ENCODE measurements at places on chromosomes 3 and 15. TPM values are rescaled to one million over a fixed set of nuclear protein-coding genes. Genes with fewer than 3 reads are reported as not detected.

DNA sequence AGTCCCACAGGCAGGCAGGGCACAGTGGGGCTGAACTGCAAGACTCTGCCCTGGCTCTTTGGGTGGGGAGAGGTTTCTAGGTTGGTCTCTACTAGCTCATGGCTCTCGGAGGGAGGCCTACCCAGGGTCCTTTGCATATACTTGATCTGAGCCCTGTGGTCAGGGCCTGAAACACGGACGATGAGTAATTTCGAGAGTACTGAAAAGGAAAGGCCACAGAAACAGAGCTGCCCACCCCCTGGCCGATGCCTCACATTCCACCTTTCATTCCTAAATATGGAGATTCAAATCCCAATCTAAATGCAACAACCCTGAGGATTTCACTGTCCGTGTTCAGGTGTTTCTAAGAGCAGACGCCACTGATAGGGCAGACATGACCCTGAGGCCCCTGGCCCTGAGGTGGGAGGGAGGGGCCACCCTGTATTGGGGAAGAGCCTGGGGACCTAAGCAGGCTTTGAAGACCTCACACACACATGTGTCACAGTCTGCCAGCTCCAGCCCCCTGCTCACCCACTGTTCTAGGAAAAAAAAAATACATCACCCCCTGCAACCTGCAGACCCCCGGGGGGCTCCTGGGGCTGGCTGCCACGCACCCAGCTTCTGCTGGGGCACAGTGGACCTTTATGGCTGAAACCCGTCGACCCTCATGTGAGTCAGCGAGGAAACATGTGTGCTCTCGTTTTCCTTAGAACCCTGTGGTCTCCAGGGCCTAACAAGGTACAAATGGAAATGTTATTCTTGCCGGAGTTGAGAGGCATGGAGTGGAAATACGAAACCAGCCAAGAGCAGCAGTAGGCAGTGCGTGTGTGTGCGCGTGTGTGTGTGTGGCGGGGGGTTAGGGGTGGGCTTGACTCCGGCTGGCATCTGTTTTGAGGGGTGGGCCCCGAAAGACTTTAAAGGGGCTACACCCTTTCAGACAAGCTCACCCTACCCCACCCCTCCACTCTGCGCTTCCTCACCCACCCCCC lies 112.7 kb downstream of the CHSY1 start:
- H3K4me1 ChIP-seq, result peaks cover 27% of the 10 kb centered on the region
- H3K27me3 ChIP-seq, result no peaks in the 10 kb centered on the region
- no peak for DNase-seq
- no peaks in the 10 kb centered on the region for H3K36me3 ChIP-seq
- H3K27ac ChIP-seq, result peak overlapping the region; percentile 90

DNA sequence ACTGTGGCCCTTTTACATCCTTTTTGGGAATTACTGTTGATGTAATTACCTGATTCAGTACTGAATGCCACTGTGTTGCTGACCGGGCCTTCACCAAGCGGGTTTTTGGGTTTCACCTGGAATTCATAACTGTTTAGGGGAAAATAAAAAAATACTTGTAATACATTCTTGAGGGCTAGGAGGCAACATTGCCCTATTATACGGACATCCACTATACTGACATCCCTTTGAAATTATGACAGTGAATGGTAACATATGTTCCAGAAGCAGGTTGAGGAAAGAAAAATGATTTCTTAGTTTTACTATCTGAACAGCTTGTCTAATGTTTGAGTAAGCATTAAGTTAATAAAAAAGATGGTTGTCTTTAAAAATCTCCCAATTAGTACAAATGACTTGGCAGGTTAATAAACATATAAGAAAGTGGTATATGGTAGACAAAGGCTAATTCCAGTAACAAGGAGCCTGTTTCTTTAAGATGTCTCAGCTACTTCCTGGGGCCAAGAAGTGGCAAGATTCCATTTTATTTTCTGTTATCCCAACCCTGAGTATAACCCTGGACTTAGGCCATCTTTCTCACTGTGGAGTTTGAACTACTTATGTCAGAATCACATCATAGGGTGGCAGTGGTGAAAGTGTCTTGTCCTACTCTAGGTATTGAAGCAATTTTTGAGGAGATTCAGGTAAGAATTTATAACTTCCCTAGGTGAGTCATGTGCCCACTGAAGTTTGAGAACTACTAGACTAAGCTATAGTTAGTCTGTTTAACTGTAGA lies 45.5 kb downstream of the TFG start:
- H3K4me3 ChIP-seq, result no peak overlapping the region
- H3K36me3 ChIP-seq, result peaks cover 35% of the 10 kb centered on the region
- H3K27me3 ChIP-seq, result no peaks in the 10 kb centered on the region
- H3K27ac ChIP-seq, result peak overlapping the region; percentile 62
- no peak for DNase-seq

DNA sequence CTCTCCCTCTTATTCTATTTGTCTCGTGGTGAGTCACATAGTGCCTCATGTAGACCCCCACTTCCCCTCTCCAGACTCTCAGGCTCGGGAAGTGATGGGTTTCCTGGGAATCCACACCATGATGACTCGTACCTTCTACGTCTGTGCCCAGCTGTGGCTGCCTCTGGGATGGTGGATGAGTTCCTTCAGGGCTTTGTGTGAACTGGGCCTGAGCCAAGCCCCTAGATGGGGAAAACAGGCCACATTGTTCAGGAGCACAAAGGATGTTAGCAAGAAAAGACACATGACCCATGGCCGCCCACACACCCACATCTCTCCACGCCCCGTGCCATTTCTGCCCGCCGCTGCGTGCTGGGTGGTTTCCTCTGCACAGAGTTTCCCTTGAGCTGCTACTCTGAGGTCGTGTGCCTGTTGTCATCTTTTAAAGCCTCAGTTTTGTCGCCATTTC lies 10.5 kb downstream of the ISG20 start:
- H3K27ac ChIP-seq, result no peak overlapping the region
- H3K36me3 ChIP-seq, result no peaks in the 10 kb centered on the region
- H3K4me1 ChIP-seq, result no peaks in the 10 kb centered on the region
- DNase-seq, result peak; percentile 93
- no peak overlapping the region for H3K4me3 ChIP-seq
- no peaks in the 10 kb centered on the region for H3K27me3 ChIP-seq

GOLGA8T gene
- 0.99 TPM for total RNA-seq

PPM1L gene
- total RNA-seq, result 13.5 TPM

DNA sequence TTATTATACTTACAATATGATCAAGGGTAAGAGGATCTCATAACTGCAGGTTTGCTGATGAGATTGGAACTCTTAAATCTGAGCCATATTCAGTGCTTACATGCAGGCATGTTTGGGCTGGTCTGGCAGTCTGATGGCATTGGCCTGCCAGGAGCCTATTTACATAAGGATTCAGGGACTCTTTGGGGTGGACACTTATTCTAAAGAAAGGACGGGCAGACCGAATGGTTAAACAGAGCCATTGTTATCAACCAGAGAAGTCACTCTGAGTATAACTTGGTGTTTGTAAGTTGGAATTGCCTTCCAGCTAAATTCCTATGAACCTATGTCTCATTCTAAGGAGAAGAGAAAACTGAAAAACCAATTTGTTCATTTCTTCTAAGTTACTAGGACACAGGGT lies 932.8 kb downstream of the IGSF11 start:
- DNase-seq, result no peak
- H3K4me3 ChIP-seq, result no peak overlapping the region
- H3K27me3 ChIP-seq, result no peaks in the 10 kb centered on the region
- H3K36me3 ChIP-seq, result no peaks in the 10 kb centered on the region
- H3K27ac ChIP-seq, result no peak overlapping the region

- H3K36me3 ChIP-seq, result no peaks in the 10 kb centered on the region
- peak; percentile 82 for DNase-seq
- H3K4me3 ChIP-seq, result no peak overlapping the region
Observed at GRCh38 chr3:132134611-132135010, 99.8 kb upstream of the CPNE4 start.

- no peaks in the 10 kb centered on the region for H3K27me3 ChIP-seq
- H3K27ac ChIP-seq, result no peak overlapping the region
- no peaks in the 10 kb centered on the region for H3K4me1 ChIP-seq
- H3K36me3 ChIP-seq, result no peaks in the 10 kb centered on the region
- no peak for DNase-seq
- no peak overlapping the region for H3K4me3 ChIP-seq
Observed at GRCh38 chr3:94183551-94183950, 120.7 kb downstream of the NSUN3 start.

ENTPD3 gene
- 0.42 TPM for total RNA-seq

SLCO2A1 gene
- 0.49 TPM for total RNA-seq

DNA sequence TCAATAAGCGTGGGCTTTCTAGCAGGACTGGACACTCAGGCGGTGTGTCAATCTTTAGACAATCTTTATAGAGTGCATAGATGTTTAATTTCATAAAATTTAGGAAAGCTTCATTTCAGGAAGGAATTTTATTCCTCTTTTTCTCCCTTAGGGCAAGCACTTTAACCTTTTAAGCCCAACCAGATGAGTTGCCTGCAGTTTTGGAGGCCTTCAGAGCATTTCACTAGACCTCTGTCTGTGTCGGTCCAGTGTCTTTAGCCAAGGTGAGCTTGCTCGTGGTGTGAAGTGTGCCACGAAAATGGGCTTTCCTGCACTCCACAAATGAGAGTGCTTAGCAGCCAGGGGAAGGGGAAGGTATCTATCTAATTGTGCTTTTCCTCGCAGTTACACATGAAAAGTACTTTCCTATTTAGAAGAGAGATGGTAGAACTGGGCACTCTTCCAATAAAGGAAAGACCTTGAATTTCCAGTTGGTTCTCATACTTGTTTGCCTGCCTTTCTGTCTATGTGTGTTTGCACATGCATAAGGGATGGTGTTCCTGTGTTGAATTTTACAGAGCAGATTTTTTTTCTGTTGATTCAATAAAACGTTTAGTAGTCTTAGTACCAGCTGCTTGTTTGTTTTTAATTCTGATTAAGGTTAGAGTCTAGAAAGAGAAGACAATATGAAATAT lies 53.6 kb downstream of the FEZF2 start:
- H3K4me1 ChIP-seq, result no peaks in the 10 kb centered on the region
- H3K36me3 ChIP-seq, result no peaks in the 10 kb centered on the region
- no peaks in the 10 kb centered on the region for H3K27me3 ChIP-seq
- H3K4me3 ChIP-seq, result no peak overlapping the region
- no peak for DNase-seq

PROK2 gene
- not detected for total RNA-seq

ATP13A5 gene
- not detected for total RNA-seq

GOLGA6L7 gene
- total RNA-seq, result not detected

- DNase-seq, result peak; percentile 74
- no peak overlapping the region for H3K27ac ChIP-seq
- H3K4me3 ChIP-seq, result no peak overlapping the region
- H3K4me1 ChIP-seq, result peaks cover 8% of the 10 kb centered on the region
- H3K36me3 ChIP-seq, result no peaks in the 10 kb centered on the region
Observed at GRCh38 chr3:132399054-132399929, 18.0 kb upstream of the DNAJC13 start.

DNA sequence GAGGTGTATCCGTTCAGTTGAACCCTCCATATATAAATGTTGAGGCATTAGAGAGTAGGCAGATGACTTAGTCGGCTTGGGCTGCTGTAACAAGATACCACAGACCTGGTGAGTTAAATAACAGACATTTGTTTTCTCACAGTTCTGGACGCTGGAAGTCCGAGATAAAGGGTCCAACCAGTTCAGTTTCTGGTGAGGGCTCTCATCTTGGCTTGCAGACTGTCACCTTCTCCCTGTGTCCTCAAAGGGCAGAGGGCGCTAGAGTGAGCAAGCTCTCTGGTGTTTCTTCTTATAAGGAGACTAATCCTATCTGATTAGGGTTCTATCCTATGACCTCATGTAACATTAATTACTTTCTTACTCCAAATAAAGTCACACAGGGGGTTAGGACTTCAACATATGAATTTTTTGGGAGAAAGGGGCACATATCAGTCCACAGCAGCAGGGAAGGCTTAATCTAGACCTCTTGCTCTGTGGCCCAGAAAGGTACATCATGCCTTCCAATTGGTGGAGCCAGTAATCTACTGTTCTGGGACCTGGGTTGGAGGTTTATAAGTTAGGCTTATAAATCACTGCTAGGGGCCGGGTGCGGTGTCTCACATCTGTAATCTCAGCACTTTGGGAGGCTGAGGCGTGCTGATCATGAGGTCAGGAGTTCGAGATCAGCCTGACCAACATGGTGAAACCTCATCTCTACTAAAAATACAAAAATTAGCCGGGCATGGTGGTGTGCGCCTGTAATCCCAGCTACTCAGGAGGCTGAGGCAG lies 26.3 kb upstream of the SLC28A2 start:
- no peaks in the 10 kb centered on the region for H3K27me3 ChIP-seq
- no peak overlapping the region for H3K27ac ChIP-seq
- H3K36me3 ChIP-seq, result no peaks in the 10 kb centered on the region
- no peak overlapping the region for H3K4me3 ChIP-seq
- no peaks in the 10 kb centered on the region for H3K4me1 ChIP-seq

- no peak for DNase-seq
- peaks cover 16% of the 10 kb centered on the region for H3K4me1 ChIP-seq
- no peaks in the 10 kb centered on the region for H3K27me3 ChIP-seq
- H3K27ac ChIP-seq, result peak overlapping the region; percentile 34
- H3K36me3 ChIP-seq, result no peaks in the 10 kb centered on the region
- no peak overlapping the region for H3K4me3 ChIP-seq
Observed at GRCh38 chr3:150912501-150912900, 7.3 kb upstream of the MINDY4B start.

DNA sequence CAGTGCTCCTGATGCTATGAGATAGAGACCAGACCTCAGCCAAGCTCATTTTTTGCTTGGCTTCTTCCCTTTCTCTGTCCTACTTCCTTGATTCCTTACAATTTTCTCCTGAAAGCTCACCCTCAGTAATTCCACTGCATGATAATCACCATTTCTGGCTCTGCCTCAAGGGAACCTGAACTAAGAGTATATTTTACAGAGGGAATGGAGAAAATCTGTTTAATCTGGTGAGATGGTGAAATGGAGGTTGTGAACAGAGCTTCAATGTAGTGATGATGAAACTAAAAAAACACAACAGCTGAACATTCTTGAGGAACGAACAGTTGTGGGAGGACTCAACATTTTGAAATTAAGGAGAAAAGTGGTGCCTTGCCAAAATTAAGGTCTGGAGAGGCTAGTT lies 16.3 kb downstream of the HHLA2 start:
- H3K27me3 ChIP-seq, result no peaks in the 10 kb centered on the region
- H3K36me3 ChIP-seq, result no peaks in the 10 kb centered on the region
- H3K4me1 ChIP-seq, result no peaks in the 10 kb centered on the region
- DNase-seq, result peak; percentile 52
- no peak overlapping the region for H3K4me3 ChIP-seq

DNA sequence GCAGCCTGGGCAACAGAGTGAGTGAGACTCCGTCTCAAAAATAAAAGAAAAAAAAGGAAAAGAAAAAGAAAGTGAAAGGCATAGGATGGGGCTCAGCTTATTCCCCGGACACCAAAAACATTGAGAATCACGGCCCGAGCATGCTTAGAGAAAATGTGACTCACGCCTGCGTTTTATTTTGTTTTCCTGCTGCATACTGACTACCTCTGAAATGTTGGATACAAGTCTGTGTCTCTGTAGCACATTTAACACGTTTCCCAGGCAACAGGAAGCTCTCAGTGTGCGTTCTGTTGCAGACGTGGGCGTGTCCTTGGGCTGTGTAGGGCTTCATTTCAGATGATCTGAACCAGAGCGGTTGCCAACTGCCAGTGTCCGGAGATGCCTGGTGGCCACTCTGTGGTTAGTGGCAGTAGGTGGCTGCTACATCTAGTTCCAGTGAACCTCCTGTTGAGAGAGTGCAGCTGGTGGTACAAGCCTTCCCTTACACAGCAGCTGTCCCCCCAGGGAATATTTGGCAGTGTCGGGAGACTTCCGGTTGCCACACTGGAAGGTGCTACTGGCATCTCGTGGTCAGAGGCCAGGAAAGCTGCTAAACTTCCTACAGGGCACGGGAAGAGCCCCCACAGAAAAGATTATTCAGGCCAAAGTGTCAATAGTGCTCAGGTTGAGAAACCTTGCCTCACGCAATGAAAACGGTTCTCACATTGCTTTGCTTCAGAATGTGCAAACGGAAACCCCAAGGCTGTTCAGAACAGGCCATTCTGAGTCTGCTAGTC lies 3.0 kb downstream of the SLC51A start:
- no peak for DNase-seq
- H3K4me3 ChIP-seq, result no peak overlapping the region
- no peak overlapping the region for H3K27ac ChIP-seq

Data from cardiac muscle cell (in vitro differentiated cells and primary cell).